MG63 (cell line): ENCODE measurements at places on chromosomes 5 and 9. TPM values are rescaled to one million over a fixed set of nuclear protein-coding genes. Genes with fewer than 3 reads are reported as not detected.

GRCh38 chr5:55680353-55680752 is 31.8 kb downstream of the SLC38A9 start:
- no peak for DNase-seq

GRCh38 chr9:106830527-106831150 is 32.3 kb upstream of the ZNF462 start:
- DNase-seq, result no peak

- no peak for DNase-seq
These were observed 55.3 kb downstream of the ERAP1 start for GRCh38 chr5:96752341-96753016.

DNA sequence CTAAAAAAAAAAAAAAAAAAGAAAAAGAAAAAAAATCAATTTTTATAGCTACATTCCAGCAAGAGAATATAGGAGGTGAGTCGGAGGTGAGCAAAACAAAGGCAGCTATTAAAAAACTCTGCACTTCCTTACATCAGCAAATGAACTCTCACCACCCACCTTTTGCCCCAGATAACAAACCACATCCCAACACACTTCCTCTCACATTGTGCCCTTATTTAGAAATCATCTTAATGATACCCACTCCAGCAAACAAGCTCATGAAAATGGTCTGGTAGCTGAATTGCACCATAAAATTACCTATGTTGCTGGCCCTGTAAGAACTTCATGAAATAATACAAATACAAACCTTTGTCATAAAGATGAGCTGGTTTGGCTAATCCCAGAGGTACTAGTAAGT is 82.9 kb downstream of the CEMIP2 start:
- no peak for DNase-seq

HIGD2A gene
- 151 and 166 TPM in 2 replicates for total RNA-seq
